ENCODE measurements at places on chromosomes 1 and 21.

GRCh38 chr1:2876846-2877245 lies 75.4 kb upstream of the TTC34 start:
- DNase-seq, result no peak

GRCh38 chr1:170377440-170377839 lies 154.5 kb upstream of the GORAB start:
- no peak for DNase-seq

GRCh38 chr1:212878418-212878817 lies 20.3 kb downstream of the FLVCR1 start:
- DNase-seq, result no peak

DNA sequence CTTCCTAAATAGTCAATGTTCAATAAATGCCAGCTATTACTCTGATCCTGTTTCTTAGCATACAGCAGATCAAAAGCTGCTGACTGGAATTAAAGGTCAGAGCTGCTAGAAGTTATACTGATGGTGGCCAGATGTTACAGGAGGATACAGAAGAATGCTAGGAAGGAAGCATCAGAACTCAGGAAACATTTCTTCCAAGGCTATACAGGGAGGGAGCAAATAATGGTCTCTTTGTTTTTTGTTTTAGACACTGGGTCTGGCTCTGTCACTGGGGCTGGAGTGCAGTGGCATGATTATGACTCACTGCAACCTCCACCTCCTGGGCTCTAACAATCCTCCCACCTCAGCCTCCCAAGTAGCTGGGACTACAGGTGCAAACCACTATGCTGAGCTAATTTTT lies 175.5 kb downstream of the RGS7 start:
- DNase-seq, result no peak

GRCh38 chr1:188281921-188282320 lies 1453.2 kb downstream of the PLA2G4A start:
- peak; percentile 40 for DNase-seq

DNA sequence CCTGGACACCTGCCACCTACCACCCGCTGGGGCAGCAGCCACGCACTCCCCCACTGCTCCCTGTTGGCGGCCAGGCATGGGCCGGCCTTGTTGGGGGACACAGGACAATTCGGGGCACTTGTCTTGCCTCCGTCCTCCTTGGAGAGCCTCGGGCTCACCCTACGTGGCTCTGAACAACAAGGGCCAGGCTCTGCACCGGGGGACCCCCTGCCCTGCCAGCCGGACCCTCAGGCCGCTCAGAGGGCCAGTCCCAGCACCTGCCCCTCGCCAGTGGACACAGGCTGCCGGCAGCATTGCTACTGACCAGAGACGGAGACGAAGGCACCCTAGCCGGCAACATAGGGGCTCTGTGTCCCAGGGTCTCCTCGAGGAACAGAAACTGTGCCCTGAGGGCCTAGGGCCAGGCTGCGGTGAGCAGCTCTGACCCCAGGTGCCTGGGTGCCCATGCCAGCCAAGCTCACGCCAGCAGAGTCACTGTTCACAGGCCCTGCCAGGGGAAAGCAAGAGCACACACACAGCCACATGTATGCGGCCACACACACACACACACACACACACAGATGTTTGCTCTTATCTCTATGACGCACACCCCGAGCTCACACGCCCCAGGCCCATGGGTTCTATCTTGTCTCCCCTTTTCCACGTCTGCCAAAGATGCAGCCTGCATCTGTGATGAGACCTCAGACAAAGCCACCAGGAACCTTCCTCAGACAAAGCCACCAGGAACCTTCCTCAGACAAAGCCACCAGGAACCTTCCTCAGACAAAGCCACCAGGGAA lies 45.9 kb downstream of the MORN1 start:
- no peak for DNase-seq

GRCh38 chr1:93738075-93738622 lies 56.5 kb upstream of the BCAR3 start:
- peak; percentile 99 for DNase-seq

GRCh38 chr1:159084152-159084551 lies 7.6 kb upstream of the AIM2 start:
- DNase-seq, result no peak

GRCh38 chr1:232548691-232549090 lies 81.2 kb downstream of the SIPA1L2 start:
- DNase-seq, result no peak

- DNase-seq, result no peak
Measured at GRCh38 chr1:236154671-236155398, 12.5 kb downstream of the GPR137B start.

DNA sequence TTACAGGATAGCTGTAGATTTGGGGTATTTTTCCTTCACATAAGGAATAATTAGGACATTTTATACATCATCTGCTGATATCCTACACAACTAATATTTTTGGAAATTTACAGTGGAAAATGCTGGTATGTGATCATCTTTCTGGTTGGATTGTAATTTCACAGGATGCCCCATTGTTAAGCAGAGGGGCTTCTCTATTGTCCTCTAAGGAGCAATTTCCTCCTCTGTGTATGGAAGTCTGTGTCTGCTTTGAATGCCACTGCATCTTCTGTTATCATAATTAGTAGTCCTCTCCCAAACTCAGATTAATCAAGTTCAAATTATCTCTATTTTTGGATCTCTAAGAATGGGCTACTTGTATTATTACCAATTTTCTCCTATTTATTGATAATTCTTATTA lies 988.1 kb upstream of the B3GALT2 start:
- DNase-seq, result no peak

- DNase-seq, result peak; percentile 69
Measured at GRCh38 chr21:33825915-33826314, 89.7 kb downstream of the ATP5PO start.

GRCh38 chr1:63269571-63269970 lies 52.8 kb upstream of the FOXD3 start:
- no peak for DNase-seq

DNA sequence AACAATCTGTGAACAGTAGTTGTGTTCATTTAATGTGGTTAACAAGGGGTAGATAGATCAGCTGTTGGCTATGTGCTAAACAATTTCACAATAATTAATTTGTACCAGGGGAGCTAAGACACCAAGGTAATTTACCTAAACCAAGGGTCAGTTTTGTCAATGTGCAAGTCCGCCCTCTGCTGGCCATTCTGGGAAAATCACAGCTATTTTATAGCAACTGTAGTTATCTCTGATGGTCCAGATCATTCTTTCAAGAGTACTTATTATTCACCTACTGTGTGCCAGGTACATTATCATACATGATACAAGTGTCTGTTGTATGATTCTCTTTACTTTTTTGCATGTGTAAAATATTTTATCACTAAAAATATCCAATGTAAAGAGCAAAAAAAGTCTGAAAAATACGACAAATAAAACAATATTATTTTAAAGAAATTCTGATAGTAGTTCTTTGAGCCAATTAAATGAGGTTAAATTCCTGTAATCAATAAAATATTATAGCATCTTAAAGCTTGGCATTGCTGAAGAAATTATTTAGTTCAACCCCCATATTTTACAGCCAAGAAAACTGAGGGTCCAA lies 312.3 kb upstream of the FAM78B start:
- DNase-seq, result peak; percentile 16
